Hindlimb muscle (tissue), 1 donor: ENCODE measurements at places on chromosomes 3 and 15.

- DNase-seq: no peak
Observed at GRCh38 chr3:187237741-187238140, 40.5 kb downstream of the RTP1 start.

DNA sequence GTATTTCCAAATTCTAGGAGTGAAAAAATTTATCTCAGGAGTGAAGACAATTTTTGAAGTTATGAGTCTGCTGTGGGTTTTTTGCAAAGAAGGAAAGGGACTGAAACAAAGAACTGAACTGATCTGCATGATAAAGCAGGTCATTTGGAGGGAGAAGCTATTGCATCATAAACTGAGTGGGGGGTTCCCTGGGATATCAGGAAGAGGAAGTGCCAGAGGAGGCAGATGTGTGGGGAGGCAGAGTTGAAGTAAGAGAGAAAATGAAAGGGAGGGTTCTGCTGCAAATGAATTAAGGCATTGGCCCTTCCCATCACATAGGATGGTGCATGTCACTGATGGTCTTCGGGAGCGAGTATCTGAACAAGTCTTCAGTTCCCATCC is 379.2 kb downstream of the VPS13C start:
- no peak for DNase-seq

DNA sequence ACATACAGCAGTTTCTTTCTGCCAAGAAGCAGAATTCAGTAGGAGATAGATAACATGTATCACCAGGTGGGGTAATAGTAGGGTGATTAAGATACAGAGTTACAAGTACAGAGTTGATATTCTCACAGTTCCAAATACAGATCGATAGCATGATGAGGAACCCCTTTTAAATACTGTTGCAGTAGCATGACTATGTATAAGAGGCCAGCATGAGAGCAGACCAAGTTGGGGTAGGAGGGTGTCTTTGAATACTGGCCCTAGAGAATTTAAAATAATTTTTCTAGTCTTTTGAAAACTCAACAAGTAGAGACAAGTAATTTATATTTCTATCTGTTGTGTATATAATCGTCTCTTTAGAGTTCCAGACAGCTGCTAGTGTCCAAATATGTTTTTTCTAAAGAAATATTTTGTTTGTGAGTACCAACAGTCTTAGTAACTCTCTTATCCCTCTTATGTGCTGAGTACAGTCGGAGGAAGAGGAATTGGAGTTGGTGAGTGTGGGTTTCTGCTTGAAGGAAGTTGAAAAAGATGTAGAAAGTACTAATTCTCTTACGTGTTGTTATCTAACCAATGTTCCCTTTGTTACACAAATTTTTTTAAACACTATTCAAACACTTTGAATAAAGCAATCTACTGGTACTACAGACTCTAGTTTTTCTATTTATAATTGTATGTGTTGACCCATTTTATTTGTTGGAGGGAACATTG is 30.2 kb downstream of the LYSMD4 start:
- no peak for DNase-seq

DNA sequence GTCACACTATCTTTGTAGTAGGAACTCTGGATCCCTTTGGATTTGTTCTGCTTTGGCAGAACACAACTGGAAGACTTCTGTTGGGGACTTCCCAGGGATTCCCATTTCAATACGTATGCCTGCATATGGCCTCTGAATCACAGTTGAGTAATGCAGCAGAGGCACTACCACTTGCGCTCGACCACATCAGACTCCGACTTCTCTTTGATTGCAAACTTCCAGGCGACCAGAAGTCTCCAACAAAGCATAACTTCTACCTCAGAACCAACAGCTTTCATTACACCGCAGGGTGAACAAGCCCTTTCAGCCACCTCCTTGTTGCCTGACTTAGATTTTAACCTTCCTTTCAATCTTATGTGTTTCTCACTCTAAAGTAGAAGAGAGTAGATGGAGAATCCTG is 924.4 kb downstream of the IGSF11 start:
- no peak for DNase-seq

DNA sequence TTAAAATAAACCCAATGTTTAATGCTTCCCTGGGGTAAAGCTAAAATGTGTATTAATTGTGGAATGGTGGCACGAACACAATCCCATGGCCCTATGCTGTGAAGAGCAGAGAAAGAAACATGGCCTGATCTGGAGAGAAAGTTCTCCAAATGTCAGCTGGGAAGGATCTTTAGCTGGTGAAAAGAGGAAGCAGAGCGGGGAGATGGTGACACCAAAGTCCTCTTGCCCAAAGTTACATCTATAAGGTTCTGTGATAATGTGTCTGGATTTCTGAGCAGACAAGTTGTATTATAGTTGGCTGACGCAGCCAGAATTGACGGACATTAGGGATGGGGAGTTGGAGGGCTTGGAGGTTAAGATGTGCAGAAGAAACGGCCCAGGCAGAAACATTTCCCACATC is 196.2 kb downstream of the CHST2 start:
- no peak for DNase-seq

DNA sequence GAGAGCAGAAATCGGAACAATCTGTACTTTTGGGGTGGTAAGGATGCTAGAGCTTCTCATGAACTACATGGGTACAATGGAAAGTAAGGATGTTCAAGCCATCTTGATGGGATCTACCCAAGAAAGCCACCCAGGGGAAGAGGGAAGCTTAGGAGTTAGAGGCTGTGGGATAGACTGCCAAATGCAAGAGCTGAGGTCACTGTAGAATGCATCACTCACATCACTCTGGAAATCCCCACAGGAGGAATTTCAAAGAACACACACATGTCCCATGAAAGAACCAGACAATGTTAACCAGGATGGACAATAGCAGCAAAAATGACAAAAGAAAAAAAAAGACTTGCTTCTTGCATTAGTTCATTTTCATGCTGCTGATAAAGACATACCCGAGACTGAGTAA is 32.8 kb upstream of the UBE2E2 start:
- DNase-seq: no peak

DNA sequence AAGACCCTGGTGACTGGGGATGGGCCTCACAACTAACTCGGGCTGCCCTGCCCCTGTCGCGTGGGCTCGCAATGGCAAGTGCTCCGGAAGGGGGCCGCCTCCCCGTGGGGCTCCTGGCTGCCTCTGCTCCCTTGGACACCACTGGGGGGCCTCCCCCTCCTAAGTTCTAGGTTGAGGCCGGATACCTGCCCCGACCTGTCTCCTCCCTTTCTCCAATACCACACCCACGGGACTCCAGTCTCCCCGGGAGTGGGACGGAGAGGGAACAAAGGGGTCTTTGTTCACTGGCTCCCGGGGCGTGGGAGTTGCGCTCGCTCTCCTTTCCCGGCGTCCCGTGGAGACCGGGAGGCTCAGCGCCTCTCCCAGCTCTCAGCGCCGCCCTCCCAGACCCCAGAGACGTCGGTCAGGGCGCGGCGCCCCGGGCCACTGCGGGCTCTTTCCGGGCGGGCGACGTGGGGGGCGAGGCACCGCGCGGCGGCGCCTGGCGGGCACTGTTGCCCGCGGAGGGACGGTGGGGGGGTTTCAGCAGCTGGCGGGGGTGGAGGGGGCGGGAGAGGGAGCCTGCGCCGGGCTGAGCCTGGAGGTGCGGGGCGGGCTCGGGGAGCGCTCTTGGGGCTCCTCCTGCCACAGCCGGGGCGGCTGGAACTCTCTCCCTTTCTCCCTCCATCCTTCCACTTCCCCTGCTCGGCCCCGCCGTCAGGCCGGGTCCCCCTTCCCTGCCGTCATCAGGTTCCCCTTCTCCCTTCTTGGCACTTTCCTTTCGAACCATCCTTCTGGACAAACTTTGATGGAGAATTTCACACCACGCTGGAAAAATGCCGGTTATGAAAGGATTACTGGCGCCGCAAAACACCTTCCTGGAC is at the start of gene KCNH8:
KCNH8 (plus strand) TSS at position 606 of the 863 bp plus-strand sequence; CDS start at position 816, 210 bp downstream.
- no peak for DNase-seq

GRCh38 chr15:61155741-61156700 is 73.1 kb downstream of the RORA start:
- DNase-seq: no peak

DNA sequence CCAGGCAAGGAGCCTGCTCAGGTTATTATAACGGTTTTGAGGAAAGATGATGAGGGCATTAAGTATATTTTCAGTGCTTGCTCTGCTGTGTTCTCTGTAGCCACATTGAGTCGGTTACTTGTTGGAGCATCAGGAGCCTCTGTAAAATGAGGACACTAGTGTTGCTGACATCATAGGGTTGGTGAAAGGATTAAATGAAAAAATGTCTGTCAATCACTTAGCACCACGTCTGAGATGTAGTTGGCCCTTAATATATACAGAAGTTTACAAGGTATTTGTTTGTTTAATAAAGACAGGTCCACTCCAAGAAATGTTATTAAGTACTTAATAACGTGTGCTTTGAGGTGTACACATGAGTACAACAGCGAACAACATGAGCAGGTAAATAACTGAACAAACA is 735 bp upstream of the SLC25A26 start:
- DNase-seq: no peak

- no peak for DNase-seq
Observed at GRCh38 chr15:69499521-69500211, 47.0 kb downstream of the RPLP1 start.

DNA sequence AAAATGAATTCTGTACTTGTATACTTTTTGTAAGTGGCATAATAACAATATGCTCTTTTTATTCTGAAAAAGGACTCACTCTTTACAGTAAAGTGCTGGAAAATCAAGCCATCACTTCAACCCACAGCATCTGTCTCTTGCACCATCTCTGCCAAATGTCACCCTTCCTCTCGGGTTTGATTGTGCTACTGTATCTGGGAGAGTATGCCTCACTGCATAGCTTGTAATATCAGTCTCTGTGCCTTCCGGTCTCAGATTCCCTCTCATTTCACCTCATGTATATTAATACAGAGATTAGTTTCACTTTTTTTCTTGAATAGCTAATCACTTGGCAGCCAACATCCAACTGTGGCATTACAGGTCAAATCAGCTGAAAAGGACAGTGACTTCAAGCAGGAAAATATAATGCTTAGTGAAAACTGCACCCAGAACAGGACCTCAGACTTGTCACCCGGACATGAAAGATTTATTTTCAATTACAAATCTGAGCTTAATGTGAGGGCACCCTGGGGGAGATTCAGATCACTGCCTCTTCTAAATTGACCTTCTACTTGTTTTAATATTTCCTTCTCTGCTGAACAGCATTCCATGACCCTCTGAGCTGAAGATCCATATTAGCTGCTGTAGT is 605.8 kb upstream of the NAALADL2 start:
- no peak for DNase-seq

DNA sequence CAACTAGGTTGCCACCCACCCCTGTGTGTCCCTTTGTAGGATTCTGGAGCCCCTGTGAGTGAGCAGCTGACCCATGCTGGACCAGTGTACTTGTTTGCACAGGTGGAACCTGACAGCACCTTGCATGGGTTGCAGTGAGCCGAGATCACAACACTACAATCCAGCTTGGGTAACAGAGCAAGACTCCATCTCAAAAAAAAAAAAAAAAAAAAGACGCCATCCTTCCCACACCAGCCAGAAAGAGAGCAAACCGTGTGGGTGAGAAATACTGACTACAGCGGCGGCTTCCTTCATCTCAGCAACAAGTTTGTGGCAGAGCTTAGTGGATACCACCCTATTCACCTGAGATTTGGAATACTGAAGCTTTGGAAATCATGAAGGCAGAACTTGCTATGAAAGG is 746 bp upstream of the CD80 start:
- DNase-seq: no peak
